GM12865 (cell line): ENCODE measurements at places on chromosomes 1 and 21.

DNA sequence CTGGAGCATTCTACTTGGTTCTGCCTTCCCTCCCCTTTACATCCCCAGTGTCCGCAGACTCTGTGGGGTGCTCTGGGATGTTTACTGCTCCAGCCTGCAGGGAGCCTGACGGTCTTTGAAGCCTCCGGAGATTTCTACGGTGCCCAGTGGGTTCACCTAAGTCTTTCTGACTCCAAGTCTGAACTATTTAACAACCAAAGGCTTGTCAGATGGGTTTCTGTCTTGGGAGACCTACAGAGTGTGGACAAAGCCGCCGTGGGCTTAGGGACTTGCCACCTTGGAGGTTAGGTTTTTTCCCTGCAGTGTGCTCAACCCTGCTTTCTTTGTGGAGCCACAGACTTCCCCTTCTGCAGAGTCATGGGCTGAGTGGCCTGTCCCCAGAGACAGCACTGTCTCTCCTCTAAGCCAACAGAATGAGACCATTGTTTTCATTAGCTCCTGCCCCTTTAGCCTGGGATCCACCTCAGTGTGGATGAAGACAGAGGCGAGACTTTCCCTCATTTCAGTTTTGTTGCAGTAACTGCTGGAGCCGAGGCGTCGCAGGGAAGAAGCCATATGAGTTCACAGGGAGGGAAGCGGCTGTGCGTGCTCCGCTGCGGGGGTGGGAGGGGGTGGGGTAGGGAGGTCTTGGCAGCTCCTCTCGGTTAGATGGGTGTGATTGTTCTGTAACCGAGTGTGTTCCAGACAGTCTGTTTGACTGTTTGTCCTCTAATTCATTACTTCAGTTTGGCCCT lies 120.7 kb downstream of the CNIH3 start:
- DNase-seq: peak; percentile 86

DNA sequence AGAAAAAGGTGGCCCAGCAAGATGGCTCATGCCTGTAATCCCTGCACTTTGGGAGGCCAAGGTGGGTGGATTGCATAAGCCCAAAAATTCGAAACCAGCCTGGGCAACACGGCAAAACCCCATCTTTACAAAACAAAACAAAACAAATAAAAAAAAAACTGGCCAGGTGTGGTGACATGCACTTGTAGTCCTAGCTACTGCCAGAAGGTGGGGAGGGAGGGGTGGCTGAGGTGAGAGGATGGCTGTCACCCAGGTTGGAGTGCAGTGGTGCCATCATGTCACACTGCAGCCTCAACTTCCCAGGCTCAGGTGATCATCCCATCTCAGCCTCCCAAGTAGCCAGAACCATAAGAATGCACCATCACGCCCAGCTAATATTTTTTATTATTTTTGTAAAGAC lies 22.8 kb downstream of the RERE start:
- peak; percentile 8 for DNase-seq

GRCh38 chr1:165849353-165850133 lies 22.1 kb downstream of the UCK2 start:
- DNase-seq: no peak

DNA sequence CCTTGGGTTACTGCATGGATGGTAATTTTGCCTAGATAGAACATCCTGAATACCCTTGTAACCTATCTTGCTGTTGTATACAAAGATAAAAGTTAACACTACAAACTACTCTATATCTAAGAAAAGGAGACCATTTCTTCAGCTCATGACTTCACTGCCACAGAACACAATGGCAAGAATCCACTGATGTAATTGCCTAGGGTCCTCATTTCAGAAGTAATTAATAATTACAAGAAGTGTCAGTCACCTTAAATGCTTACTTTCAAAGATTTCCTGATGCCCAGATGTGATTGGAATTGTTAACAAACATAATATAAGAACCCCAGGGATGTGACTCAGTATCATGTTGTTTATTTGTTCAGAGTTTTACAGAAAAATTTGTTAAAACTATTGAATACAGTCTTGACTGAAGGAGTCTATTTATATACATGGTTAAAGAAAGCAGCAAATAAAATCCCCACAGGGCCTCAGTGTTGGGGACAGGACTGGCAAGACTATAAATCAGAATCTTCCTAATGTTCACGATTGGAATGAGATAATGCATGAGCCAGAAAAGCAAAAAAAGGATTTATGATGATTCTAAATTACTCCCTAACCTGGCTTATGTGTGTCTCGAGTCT lies 83.9 kb downstream of the CRB1 start:
- no peak for DNase-seq

GRCh38 chr1:181152892-181153633 lies 64.6 kb downstream of the IER5 start:
- DNase-seq: peak; percentile 89

GRCh38 chr21:34596561-34597271 lies 18.2 kb downstream of the RCAN1 start:
- no peak for DNase-seq

- DNase-seq: no peak
Observed at GRCh38 chr1:48627486-48627885, 149.2 kb downstream of the BEND5 start.

DNA sequence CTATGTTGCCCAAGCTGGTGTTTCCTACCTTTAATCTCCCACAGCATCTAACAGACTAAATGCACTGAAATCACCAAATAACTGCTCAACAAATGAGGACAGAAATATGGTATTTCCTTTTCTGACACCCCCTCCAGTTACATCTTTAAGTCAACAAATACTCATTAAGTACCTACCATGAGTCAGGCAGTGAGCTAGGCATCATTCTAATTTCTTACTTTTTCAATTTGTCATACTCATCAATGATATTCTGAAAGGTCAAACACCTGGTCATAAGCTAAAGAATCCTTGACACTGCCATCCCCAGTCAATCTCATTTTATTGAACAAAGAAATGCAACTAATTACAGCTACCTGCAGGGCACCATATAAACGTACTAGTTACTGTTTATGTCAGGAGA lies 36.6 kb downstream of the LUZP1 start:
- no peak for DNase-seq

DNA sequence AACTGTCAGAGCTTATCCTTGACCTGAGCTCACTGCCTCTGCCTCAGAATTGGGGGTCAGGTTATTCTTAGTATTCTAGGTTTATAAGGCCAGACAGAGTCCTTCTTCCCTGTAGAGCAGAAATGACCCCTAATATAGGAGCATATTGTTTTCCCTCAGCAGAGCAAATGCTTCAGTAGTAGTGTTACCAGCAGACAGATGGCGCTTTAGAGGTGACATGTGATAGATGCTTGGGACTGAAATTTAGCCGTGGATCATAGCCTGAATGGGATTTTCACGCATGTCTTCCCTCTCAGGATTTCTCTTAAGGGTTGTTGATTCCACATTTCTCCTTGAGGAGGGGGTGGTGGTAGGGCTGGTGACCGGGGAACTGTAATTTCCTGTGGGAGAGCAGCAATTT lies 24.5 kb downstream of the ADARB1 start:
- DNase-seq: peak; percentile 43

GRCh38 chr1:182716740-182717720 lies 32.6 kb upstream of the RGS8 start:
- peak; percentile 34 for DNase-seq

GRCh38 chr1:91759076-91759475 lies 126.9 kb downstream of the TGFBR3 start:
- no peak for DNase-seq

GRCh38 chr1:31511848-31512615 lies 64.3 kb upstream of the TINAGL1 start:
- no peak for DNase-seq

GRCh38 chr1:101017448-101017847 lies 8.1 kb downstream of the DPH5 start:
- DNase-seq: no peak

DNA sequence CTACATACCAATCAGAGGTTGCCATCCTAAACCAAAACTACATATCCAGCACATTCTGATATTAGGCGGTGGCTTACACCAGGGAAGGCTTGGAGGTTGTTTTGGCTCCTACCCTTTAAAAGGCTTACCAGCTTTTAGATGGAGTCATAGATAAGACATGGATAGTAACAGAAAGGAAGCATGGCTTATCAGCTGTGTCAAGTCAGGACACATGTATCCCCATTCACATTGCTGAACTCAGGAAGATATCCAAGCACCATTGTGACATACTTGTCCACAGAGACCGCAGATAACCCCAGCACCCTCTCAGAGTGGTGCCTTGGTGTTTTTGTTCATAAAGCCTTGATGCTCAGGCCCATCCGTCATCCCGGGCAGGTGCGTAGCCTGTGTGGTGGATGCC lies 39.7 kb downstream of the ADARB1 start:
- no peak for DNase-seq

DNA sequence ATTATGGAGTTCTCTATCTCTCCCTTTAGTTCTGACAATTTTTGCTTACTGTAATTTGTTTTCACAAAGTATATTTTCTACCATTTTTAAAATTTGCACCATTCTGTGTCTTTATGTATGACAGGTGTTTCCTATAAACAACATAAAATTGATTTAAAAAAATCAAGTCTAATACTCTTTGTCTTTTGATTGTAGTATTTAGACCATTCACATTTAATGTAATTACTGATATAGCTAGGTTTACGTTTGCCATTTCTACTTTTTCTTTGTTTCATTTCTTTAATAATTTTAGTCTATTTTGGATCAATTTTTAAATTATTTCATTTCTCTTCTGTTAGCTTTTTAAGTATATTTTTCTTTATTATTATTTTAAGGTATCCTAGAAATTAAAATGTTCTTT lies 44.4 kb upstream of the LCE5A start:
- DNase-seq: no peak

DNA sequence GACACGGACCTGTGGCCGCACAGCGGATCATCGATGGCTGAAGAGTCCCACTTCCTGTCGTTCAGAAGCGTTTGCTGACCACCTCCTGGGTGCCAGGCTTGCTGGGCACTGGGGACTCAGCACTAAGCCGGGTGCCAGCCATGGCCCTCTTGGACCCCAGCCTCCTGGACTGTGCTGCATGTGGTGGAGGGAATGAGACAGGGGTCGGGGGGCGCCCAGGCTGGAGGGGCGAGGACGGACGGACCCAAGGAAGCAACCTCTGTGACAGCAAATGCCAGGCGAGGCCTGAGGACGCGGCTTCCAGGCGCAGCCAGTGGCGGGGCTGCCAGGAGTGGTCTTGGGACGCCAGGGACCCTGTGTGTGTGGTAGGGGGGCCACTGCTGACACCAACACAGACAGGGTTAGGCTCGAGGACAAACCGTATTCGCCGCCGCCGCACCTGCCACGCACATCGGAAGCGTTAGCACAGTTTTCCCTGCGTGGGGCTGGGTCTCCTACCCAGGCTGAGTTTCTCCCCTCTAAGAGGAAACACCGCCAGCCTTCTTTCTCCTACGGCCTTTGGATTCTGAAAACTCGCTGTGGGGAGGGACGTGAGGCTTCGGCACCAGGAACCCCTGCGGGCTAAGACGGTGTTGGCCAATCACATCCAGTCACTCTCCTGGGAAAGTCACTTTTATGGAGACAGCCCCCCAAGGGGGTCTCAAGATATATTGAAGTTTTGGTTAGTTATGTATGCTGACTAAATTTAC lies 3.1 kb upstream of the MXRA8 start:
- DNase-seq: no peak

DNA sequence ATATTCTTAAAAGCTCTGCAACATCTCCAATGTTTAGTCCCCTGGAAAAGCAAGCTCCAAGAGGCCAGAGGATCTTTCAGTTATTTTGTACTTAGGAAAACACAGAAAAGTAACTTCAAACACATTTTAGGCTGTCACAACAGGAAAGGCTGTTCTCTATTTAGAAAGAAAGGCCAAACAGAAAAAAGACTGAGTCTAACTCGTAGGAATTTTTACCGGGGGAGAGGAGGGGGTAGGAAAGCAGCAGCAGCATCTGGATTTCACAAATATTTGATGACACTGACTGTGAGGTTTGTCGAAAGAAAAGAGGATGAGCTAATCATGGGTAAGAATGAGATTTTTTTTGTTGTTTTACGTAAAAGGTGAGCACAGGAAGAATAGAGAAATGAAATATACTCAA lies 107.1 kb downstream of the EIF4G3 start:
- no peak for DNase-seq

DNA sequence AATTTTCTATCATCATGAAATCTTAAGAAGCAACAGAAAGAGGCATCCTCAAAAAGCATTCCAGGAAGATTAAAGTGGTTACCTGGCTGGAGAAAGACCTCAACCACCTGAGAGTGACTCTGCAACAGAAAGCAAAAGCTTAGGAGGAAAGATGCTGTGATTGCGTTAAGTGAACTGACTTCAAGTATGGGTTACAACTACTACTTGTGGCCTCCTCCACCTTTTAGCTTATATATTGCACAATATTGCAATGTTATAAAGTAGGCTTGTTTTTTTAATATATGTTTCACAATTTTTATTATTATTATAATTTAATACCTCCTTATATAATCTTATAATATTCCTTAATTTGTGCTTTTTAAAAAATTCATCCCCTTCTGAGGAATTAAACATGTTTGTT lies 1407.5 kb downstream of the KCNT2 start:
- no peak for DNase-seq

GRCh38 chr1:20448671-20449071 lies 37.3 kb downstream of the CAMK2N1 start:
- no peak for DNase-seq

DNA sequence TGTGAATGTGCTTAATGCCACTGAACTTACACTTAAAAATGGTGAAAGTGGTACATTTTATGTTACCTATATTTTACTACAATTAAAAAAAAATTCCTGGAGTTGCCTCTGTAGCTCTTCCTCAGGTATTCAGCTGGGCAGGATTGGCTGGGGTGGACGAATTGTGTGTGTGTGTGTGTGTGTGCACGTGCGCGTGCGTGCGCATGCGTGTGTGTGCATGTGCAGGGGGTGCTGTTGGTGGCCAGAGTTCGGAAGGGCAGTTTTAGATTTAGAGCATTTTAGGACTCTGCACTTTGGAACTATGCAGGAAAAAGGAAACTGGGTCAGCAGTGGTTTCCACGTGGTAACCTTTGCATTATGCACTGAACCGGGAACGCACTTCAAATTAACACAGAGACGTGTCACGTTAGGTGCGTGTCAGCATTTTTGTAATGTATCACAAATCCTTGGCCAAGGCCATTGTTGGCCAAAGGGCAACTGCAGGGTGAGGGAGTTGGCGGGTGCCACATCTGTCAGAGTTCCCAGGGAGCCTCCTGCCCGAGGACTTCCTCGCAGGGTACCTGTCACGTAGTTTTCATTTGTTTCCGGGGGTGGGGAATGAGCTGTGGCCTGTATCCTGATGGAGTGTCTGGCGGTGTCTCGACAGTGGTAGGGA lies 312.8 kb downstream of the CAMTA1 start:
- DNase-seq: no peak

DNA sequence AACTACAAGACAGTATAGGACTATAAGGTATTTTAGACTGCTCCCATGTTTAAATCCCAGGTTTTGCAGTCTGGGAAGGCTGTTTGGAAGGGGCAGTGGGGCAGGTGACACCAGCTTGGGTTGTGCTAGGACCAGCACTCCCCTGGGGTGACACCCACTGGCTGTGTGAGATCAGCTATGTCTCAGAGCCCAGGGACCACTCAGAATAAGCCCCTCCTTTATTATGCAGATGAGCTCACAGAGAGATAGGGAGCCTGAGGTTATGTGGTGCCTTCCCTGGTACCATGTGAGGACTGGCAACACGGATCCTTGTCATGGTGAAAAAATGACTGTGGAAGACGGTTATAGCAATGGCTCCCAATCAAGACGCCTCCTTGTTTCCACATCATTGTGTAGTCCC lies 71.0 kb downstream of the NENF start:
- DNase-seq: no peak

- DNase-seq: no peak
Observed at GRCh38 chr1:161115132-161115711, 2.6 kb downstream of the PFDN2 start.
